ENCODE measurements at places on chromosomes 2 and 18. TPM values are rescaled to one million over a fixed set of nuclear protein-coding genes. Genes with fewer than 3 reads are reported as not detected.

GRCh38 chr2:234689911-234690379 is 193.1 kb upstream of the ARL4C start:
- DNase-seq, result no peak

The KCNF1 gene
- not detected for total RNA-seq

The SLC5A7 gene
- not detected for total RNA-seq

The TLX2 gene
- not detected for total RNA-seq

DNA sequence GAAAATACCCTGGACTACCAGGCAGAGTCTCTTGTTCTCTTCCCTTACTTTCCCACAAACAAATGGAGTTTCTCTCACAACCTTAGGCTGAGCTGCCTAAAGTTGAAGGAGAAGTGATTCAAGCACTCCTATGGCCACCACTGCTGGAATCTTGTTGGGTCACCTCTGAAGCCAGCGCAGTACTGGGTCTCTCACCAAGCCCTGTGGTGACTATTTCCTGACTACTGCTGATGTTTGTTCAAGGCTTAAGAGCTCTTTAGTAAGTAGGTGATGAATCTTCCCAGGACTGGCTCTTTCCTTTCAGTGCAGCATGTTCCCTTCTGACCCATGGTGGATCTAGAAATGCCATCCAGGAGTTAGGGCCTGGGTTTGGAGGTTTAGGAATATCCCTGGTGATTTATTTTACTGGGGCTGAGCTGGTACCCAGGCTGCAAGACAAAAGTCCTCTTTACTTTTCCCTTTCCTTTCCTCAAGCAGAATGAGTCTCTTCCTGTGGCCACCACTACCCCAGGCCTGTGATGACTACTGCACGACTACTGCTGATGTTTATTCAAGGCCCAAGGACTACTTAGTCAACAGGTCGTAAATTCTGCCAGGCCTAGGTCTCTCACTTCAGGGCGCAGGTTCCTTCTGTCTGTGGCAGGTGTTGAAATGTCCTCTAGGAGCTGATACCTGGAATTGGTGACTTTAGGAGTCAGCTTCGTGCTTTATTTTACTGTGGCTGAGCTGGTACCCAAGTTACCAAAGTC is 121.8 kb downstream of the SLC4A10 start:
- DNase-seq, result no peak

DNA sequence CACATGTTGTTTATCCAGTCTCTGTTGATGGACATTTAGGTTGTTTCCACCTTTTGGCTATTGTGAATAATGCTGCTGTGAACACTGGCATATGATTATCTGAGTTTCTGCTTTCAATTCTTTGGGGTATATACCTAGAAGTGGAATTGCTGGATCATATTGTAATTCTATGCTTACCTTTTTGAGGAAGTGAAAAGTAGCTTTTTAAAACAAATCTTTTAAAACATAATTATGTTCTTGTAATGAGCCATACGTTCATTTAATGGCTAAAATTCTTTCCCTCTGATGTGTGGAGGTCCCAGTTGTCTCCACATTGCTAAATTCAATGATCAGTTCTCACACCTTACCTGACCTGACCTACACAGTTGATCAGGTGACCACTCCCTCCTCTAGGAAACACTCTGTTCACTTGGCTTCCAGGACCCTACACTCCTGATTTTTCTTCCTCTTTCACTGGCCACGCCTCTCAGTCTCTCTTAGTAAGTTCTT is 27.8 kb upstream of the SERTAD2 start:
- DNase-seq, result no peak

GRCh38 chr18:49061239-49061990 is 110.7 kb upstream of the SMAD7 start:
- no peak for DNase-seq

DNA sequence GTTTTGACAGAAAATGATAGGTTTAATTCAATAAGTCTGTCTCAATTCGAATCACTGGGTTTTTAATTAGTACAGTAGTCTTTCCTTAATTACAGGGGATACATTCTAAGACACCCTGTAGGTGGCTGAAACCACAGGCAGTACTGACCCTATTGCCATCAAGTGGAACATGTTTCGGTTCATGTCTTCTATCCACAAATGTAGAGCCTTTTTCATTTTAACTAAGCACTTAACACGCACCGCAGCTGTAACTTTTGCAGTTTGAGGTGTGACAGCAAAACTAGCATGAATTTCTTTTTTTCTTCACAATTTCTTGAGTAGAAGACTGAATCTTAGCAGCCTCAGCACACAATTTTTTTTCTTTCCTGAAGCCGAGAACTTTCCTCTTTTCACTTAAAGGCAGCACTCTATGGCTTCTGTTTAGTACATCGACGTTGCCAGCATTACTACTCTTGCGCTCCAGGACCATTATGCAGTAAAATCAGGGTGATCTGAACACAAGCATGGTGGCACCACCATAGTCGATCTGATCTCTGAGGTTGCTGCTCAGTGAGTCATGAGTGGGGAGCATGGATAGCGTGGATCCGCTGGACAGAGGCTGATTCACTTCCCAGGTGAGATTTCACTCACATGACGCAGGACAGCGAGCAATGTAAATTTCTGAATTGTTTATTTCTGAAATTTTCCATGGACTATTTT is 805.1 kb downstream of the RNF144A start:
- DNase-seq, result no peak

DNA sequence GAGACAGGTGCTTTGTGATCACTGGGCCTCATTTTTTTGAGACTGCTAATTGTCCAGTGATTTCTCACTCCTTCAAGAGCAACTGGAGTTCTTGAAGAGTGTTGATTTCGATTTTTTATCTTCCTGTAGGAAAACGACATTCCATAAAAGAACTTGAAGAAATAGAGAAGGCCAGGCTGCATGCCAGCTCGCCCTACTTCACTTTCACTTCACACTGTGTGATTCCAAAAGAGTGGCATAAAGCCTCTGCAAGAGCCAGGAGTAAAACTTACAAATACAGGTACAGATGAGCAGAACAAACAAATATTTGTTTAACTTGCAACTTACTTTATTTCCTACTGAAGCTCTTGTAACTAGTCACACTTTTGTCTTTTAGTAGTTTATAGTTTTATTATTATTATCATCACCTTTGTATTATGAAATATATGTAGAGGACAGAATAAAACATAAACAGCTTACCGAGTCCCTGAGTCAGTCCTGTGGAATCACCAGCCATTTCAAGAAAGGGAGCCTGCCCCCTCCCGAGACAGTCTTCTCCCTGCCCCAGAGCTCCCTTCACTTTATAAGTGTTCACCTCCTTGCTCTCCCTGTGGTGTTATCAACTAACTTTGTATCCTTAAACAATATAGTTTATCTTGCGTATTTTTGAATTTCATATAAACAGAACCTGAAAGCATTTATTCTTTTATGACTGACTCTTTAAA is 8.7 kb downstream of the FAM228A start:
- DNase-seq, result no peak

The NT5DC4 gene
- total RNA-seq, result not detected

DNA sequence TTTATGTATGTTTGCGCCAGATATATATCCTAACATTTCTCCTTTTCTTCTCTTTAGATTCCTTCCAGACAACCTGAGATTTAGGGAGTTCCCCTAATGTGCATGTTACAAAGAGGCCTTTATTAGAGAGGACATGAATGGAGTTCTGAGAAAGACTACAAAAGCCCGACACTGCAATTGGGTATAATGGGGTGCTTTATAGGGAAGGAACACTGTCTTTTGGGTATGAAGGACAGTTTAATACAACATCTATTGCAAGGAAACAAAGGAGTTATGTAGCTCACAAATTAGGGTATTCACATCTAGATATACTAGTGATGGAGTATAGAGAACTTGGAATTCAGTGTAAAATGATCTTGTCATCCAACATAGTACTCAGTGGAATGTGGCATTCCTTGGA is 383.8 kb downstream of the FIGN start:
- DNase-seq, result no peak

DNA sequence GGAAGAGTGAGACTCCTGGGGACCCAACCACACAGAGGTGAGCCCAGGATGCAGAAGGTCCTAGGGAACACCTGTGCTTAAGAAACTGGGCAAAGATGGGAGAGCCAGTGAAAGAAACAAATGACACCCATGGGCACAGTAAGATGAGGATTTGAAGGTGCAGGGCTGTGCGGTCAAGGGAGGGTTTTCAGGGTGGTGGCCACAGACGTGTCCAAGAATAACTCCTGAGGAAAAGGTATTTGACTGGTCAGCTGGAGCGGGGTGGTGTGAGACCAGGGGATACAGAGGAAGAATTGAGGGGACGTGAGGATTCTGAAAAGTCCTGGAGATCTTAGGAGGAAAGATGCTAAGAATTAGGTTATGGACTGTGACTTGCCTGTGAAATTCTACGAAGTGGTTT is 142.9 kb downstream of the TMEM163 start:
- DNase-seq, result no peak

DNA sequence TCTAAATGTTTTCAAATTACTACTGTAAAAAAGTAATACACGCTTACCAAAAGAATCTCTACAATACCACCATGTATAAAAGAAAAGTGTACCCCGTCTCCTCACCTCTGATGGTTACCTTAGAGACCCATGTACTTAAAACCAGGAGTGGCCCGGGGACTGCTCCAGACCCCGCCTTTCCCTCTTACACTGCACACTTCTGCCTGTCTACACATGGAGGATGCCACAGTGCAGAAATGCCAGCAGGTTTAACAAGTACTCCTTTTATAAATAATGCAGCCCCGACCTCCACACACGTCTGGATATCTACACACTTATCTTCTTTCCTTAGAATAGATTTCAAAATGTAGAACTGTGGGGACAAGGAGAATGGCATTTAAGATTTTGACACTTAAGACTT is 5.3 kb downstream of the HDAC4 start:
- DNase-seq, result no peak

DNA sequence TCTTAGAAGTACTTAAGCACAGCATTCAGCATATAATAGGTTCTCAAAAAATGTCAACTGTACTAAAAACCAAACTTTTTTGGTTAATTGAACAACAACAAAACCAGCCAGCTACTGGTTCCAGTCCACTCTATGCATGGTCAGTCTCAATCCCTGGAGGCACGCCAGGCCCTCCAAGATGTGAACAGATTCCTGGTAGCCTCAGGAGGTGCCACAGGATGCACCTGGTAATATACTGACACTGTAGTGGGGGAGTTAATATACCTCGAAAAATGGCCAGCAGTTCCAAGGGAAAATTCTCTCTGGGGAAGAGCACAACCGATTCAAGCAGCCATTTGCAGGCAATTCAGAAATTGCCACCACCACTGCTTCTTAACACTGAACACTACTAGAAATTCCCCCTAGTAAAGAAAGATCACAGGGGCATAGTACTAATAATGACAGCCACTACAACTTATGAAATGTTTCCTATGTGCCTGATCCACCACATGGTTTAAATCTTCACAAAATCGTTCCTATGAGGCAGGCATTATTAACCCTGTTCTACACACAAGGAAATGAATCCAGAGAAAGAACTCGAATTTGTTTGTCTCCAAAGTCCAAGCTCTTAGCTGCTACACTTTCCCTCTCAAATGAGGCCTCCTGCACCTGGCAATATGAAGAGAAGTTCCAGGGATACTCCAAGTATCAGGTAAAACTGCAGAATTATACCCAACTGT is 3.4 kb downstream of the MGAT4A start:
- no peak for DNase-seq

DNA sequence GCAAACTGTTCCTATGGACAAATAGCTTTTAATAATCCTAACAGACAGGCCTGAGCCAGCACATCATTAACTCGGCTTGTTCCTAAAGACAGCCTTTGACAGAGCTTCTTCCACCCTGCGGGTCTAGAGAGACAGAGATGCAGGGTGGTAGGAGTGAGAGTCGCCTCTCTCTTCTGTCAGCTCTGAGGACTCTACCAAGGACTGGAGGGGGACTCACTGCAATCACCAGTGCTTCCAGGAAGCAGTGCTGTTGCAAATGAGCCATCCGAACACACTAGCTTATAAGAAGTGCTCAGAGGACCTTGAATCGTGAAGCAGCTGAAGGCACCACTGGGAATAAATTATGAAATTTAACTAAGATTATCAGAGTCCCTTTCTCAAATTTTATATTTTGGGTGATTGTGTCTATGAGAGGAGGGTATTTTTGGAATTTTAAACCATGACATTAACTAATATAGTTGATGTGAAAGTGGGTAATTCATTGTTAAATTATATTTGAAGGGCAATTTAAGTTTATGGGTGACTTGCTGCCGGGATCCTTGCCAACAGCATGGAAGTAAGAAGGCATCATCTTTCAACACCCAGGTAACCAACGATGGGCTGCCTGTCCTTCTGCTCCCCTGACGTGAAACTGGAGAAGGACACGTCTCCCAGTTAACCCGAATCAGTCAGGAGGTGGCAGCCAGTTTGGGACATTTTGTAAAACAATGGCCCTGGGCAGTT is 43.6 kb upstream of the PXDN start:
- no peak for DNase-seq

The HNRNPLL gene
- 54.7 TPM for total RNA-seq

The IL36B gene
- total RNA-seq, result not detected

GRCh38 chr2:54588244-54588899 is 132.2 kb downstream of the SPTBN1 start:
- no peak for DNase-seq

The DGUOK gene
- 70.2 TPM for total RNA-seq

GRCh38 chr2:39640107-39640506 is 25.6 kb upstream of the TMEM178A start:
- DNase-seq, result no peak

DNA sequence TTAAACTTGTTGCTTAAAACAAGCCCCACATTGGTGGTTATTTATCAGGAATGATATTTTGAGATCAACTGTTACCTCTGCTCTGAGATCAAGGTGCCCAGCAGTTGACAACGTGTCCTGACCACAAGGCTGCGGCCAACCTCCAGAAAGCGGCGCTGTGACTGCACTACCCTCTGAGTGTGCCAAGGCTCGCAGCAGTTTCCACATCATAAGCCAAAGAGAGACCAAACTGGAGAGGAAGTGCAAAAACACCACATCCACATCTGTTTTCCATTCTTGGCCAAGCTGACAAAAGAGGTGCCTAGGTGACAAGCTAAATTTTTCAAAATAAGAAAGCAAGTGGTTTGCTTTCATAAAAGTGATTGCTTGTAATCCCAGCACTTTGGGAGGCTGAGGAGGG is 410.8 kb upstream of the POU3F3 start:
- no peak for DNase-seq

Data from T-cell (primary cell).